ENCODE measurements at places on chromosomes 5 and 9.

DNA sequence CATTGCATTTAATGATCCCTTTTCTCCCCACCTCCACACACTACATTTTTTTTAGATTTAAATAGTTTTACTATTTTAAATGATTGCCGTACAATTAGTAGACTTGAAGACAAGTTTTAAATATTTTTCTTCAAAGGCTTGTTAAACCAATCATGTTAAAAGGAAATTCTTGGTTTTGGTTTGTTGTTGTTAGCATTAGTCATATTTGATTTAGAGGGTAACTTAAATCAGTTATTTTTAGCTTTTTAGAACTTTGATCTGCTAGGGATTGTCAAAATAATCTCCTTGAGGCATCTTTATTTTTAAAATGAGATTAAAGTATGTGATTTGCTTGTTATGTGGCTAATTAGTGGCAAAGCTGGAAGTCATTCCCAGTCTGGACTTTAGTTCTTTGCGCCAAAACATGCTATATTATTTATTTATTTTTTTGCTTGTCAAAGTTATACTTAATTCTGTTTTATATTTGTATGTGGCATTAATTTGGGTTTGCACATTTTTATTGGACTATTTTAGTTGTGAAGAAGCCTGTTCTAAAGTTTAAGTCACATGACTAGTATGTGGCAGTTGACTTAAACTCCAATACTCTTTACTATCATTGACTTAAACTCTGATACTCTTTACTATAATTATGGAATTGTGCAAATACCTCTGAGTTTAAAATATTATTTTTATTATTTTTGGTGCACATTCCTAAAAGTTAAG, 14.7 kb downstream of the ITGA1 start:
- no peak for DNase-seq

DNA sequence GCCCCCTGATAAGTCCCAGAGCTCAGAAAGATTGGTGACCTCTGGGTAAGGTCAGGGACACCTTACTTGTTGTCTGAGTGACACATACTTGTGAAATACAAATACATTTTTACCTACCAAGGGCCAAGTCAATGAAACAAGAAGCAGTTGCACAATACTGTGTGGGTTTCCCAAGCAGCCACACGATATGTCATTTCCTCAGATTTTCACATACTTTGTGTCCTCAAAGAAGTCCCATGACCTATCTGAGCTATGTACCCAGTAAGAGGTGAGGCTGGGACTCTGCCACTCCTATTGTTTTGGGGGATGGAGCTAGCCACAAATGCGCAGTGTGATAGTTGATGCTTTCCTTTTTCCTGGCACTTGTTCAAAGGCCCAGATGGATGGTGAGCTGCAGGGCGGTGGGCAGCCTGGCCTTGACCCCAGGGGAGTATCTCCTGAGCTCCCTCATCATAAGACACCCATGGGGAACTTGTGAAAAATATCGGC, 4.8 kb upstream of the SLC25A51 start:
- no peak for DNase-seq

DNA sequence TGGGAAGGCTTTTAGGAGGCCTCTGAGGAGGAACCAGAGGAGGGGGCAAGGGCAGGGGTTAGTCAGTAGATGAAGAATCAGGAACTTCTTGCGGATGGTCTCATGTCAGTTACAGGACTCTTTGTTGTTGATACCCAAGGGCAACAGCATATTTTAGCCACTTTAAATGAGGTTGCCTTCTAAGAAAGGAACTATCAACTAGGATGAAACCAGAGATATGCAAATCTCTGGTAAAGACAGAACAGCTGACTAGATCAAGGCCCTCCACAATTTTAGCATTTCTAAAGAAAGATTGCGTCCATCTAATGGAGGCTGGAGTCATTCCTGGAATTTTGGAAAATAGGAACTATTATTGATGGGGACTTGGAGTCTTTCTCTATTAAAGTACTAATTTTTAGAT, 57.7 kb upstream of the KLF4 start:
- DNase-seq = no peak

- DNase-seq = no peak
Observed at GRCh38 chr5:180116077-180116999, 44.8 kb upstream of the RNF130 start.

DNA sequence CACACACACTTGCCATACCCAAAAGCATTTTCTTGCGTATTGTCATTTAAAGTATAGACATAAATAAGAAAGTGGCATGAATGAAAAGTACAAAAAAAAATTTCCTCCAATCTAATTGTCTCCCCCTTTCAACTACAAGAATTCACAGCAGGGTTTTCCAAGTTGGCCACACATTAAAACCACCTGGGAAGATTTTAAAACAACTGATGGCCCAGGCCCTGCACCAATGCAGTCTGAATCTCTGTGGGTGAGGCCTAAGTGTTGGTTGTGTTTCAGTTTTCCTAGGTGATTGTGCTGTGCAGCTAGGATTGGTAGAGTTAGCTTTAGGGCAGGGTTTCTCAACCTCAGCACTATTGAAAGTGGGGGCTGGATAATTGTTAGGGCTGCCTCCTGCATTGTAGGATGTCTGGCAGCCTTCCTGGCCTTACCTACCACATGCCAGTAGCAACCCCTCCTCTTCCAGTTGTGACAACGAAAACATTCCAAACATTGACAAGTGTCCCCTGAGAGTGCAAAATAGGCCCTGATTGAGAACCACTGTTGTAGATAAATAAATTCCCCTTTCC, 337.1 kb downstream of the KIAA0825 start:
- no peak for DNase-seq

- DNase-seq = peak; percentile 76
Observed at GRCh38 chr5:150140830-150141229, 14.8 kb downstream of the PDGFRB start.

DNA sequence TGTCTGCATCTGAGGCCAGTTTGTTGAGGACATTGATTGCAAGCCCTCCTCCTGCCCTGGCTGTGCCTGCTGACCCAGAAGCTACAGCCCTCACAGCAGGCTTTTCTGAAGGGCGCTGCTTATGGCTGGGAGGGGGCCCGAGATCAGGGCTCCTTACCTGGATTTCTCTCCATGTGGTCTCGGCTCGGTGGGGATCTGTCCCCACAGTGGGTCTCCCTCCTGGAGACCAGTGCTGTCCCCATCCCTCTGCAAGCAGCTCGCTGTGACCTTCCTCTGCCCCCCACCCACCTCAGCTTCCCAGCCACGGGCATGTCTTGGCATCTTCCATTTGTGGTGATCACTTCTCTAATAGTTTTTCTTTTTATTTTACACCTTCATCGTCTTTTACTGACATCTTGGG, 357.9 kb downstream of the IRX2 start:
- no peak for DNase-seq

- no peak for DNase-seq
Observed at GRCh38 chr9:113012492-113012891, 500 bp upstream of the ZNF883 start.

DNA sequence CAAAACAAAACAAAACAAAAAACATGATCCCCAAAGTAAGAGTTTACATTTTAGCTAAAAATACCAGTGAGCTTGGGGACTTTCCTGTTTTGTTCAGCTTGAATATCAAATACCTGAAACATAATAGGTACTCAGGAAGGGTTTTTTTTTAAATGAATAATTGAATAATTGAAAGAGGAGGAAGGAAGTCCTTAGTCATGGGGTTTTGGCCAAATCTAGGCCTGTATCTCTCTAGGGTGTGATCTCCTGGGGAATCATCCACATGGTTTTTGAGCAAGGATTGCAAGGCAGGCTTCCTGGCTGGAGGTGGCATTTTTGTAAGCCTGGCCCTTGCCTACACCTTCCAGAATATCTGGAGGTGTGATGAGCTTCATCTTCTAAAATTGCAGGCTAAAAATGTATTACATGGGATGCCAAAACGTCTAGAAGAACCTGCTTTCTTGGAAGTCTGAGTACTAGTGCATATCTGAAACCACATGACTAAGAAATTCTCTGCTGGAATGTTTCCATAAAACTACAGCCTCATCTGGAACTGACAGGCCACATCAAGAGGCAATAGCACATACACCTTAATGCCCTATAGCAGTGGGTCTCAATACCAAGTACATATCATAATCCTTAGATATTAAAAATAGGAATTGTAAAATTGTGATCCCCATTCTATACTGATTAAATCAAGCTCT, 10.4 kb downstream of the C9 start:
- DNase-seq = no peak

DNA sequence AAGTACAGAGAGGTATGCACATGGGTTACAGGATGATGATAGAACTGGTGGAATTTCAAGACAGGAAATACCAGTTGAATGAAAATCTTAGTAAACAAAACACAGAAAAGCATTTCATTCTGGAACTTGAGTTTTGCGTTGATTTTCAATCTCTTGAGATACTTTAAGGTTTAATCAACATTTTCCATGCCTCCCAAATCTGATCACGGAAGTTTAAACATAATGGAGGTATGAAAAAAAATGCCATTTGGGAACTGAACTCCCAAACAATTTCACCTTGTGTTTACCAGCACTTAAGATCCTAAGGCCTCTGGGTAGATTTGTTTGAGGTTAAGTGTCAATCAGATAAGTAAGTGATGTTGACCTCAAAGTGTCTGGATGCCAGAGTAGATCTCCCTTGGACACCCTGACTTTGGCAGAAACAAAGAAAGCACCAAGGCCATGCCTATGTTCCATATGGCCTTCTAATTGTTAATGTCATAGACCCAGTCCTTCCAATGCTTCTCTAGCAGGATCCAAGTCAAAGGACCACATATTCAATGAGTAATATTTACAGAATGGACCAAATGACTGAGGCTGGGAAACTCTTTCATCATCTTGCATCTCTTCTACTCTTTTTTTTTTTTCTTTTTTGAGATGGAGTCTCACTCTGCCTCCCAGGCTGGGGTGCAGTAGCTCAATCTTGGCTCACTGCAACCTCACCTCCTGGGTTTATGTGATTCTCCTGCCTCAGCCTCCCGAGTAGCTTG, 216.9 kb downstream of the ARRDC3 start:
- no peak for DNase-seq

- DNase-seq = no peak
Observed at GRCh38 chr5:93675460-93676450, 65.6 kb downstream of the POU5F2 start.

GRCh38 chr5:139340051-139340450, 1.6 kb upstream of the PAIP2 start:
- no peak for DNase-seq

- no peak for DNase-seq
Observed at GRCh38 chr5:173869316-173869715, 18.8 kb upstream of the CPEB4 start.

- no peak for DNase-seq
Observed at GRCh38 chr9:20242510-20243189, 379.6 kb downstream of the MLLT3 start.

GRCh38 chr5:177328545-177329231, 17.0 kb upstream of the MXD3 start:
- DNase-seq = peak; percentile 23

DNA sequence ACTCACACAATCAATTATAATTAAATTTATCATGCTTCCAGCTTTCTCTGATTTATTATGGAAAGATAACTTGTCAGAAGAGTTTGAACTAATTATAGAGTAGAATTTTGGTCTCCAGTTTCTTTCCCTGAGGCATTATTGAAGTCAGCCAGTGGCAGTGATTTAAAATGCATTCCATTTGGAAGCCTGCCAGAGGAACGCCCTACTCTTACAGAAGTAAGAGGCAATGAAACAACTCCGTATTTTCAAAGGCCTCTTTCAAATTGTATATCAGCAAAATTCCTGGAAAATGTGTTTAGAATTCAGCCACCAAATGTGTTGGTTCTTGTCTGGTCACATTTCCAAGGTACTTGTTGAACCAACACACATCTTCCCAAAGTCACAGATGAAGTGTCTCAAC, 640.9 kb downstream of the SEMA5A start:
- no peak for DNase-seq

- no peak for DNase-seq
Observed at GRCh38 chr5:135592312-135593045, 13.7 kb upstream of the CXCL14 start.

DNA sequence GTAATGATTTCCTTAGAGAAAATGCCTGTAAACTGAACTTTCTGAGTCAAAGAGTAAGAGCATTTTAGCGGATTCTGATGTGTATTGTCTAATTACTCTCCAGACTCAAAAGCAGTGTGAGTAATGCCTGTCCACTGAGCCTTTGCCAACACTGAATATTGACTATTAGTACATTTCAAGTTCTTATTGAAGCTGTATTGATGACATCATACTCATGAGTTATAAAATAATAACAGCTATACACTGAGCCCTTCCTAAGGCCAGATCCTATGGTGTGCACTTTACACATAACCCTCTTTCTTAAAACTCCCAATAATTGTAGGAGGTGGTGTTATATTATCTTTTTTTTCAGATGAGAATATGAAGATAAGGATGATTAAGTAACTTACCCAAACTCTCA, 152.8 kb upstream of the TRPC7 start:
- DNase-seq = no peak

DNA sequence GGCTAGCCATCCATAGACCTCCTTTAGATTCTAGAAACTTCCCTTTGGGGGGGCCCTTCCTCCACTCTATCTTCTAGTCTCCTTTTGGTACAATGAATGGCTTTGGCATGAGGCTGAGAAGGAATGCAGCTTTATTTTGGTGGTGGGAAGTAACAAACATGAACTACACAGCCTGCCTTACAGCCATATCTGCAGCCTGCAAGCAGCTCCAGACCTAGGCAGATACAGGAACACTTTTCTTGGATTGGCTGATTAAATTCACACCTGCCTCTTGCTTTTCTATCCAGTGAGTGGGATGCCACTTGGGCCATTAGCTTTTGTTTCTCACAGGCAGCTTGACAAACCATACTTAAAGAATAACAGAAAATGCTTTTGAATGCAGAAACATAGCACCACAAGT, 28.2 kb downstream of the NR6A1 start:
- DNase-seq = no peak

DNA sequence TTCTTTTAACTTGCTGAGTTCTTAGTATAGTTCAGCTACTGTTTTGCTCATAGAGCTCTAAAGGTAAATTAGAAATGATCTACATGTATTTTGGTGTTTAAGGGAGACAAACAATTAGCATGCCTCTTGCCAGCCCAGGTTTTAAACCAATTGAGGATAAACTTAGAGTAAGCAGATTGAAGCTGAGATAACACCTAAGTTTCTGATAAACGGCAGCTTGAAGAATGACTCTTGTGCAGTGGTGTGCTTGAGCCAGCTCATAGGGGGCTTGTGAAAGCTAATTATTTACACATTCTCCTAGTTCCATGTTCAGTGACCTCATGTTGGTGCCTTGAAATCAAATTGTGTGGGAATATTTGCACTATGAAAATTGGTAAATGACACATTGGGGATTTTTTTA, 193.0 kb downstream of the PRR16 start:
- no peak for DNase-seq

DNA sequence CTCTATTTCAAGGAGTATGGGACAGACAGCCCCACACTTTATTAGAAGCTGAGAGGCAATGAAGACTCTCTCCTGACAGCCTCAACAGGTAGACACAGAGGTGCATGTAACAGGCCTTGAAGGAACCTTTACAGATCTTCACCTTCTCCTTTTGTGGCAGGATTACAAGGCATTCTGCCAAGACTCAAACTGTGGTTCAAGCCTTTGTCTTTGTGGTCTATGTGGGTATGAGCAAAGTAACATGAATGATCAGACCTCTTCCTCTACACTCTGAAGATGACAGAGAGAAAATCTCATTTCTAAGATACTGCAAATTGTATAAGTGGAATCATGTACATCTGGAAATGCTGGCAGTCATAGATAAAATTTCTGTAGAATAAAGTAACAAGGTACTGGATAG, 346.9 kb downstream of the CDH9 start:
- DNase-seq = no peak

GRCh38 chr5:179348843-179349242, 3.6 kb upstream of the ADAMTS2 start:
- peak; percentile 12 for DNase-seq

GRCh38 chr5:57370376-57370775, 112.2 kb downstream of the ACTBL2 start:
- DNase-seq = no peak

- no peak for DNase-seq
Observed at GRCh38 chr5:14512574-14512973, 69.0 kb upstream of the OTULINL start.

All from right cardiac atrium (tissue), 5 donors.